ENCODE measurements at places on chromosomes 12 and 14.

DNA sequence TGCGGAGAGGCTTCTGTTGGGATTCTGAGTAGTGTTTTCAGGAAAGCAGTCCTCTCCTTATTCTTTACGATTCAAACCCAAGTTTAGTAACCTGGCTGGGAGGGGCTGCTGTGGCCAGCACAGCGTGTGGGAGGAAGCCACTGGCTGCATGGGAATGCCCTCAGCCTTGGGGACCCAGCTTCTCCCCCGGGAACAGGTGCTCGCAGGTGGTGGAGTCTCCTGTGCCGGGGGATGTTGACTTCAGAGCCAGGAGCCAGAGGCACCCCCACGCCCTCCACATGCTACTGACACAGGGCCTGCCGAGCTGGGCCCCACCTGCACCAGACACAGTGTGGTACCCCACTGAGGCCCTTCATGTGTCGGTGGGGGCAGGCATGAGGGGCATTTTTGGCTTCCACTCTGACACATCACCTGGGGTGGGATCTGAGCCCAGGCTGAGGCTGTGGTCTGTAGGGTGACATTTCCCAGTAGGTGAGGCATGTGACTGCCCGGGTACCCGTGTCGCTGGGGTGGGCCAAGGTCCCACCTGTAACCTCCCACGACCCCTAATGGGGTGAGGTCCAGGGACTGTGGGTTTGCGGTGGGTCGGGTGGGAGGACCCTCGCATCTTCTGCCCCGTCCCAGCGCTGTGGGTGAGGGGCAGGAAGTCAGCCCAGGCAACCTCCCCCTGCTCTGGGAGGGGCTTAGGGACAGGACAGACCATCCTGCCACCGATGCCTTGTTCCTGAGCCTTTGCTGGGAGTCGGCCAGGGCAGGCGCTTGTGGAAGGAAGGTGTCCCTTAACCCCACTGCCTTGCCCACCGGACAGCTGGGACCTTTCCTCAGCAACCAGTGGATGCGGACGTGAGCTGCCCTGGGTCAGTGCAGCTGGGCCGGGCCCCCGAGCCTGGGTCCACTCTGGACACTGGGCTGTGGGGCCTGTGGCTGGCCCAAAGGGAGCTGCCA lies 26.5 kb downstream of the MTA1 start:
- no peak for ATAC-seq

- ATAC-seq = no peak
Observed at GRCh38 chr14:71410578-71411284, 503.5 kb downstream of the PCNX1 start.

DNA sequence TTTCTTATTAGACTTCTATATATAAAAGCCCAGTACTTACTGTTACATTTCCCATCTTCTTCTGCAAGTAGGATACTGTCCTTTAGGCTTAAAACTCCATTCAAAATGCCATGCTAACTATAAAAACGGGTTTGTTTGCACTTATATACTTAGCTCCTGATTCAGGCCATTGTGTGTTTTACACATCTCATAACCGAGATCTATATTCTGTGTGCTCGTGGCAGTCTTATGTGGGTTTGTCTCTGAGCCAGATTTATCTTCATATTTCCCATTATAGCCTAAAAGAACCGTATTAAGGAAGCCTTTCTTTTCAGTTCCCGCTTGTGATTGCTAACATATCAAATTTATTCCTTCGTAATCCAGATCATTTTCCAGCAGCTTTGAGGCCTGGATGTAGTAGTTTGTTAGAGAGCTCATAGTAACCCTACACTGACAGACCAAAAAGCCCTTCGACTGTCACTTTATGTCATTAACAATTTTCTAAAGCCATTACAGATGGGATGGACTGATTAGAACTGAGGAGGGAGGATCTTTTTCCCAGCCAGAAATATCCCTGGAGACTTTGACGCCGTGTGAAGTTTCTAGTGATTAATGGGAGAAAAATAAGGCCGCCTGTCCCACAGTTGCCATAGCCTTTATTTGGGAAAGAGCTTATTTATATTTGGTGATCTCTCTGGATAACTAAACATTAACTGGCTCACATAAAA lies 508.5 kb downstream of the FOXG1 start:
- ATAC-seq = peak; percentile 84

DNA sequence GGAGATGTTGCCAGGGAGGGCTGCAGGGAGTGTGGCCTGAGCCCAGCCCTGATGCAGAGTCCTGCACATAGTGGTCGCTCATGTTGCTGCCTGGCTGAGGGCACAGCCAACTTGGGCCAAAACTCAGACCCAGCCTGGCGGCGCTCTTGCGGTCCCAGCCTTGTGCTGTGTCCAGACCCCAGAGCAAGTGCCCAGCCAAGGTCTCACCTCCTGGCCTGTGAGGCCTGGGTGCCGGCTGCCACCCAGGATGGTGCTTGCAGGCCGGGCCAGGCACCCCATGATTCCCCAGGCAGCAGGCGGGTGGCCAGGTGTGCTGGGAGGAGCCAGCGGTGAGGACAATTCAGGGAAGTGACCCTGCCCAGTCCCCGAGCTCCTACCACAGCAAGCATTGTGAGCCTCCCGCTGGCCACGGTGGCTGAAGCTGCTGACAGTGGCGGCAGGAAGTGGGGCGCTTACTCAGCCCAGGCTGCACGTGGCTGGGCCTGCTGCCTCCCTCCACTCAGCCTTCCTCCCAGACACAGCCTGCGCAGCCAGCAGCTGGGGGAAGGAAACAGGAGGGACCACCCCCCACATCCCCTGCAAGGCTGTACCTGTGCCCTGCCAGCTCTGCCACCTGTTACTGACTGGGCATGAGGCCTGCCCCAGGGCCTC lies 17.7 kb upstream of the PGF start:
- peak; percentile 30 for ATAC-seq

DNA sequence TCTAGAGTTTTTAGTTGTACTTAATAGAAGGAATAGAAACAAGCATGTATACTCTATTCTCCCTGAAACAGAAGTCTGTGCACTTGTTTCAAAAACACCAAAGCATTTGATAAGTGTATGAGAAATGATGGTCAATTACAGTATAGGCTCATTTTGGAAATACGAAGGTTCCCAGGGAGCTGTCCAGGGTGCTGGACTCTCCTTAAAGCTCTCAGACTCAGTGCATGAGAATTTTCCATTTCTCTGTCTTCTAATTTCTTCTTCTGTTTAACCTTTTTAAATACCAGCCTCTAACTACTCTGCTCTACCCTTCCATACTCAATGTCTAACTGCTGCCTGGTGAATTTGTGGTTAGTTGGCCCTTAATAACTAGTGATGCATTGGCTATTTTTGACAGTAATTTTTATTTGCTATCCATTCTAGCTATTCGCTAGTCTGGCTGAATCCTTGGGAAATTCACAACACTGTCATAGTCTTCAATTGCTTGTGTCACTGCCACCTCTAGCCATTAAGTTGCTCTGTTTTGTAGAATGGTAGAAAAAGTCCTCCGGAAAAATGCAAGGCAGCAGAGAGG lies 229.2 kb downstream of the NRXN3 start:
- no peak for ATAC-seq

GRCh38 chr12:87818441-87818840 lies 210.8 kb downstream of the C12orf50 start:
- no peak for ATAC-seq

- ATAC-seq = no peak
Observed at GRCh38 chr14:34619471-34619870, 10.5 kb downstream of the SNX6 start.

GRCh38 chr14:61430066-61430757 lies 108.8 kb downstream of the PRKCH start:
- ATAC-seq = no peak

DNA sequence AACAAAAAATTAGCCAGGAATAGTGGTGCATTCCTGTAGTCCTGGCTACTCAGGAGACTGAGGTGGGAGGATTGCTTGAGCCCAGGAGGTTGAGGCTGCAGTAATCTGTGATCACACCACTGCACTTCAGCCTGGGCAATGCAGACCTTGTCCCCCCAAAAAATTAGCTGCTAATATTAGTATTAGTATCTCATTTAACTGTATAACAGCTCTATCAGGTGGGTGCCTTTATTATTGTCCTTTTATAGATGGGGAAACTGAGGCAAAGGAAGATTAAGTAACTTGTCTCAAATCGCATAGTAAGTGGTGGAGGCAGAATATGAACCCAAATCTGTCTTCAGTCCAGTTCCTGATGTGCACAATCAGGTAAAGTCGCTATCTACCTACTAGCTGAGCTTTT lies 142.3 kb upstream of the CRY1 start:
- no peak for ATAC-seq

- ATAC-seq = no peak
Observed at GRCh38 chr12:89390802-89391673, 38.7 kb upstream of the DUSP6 start.

DNA sequence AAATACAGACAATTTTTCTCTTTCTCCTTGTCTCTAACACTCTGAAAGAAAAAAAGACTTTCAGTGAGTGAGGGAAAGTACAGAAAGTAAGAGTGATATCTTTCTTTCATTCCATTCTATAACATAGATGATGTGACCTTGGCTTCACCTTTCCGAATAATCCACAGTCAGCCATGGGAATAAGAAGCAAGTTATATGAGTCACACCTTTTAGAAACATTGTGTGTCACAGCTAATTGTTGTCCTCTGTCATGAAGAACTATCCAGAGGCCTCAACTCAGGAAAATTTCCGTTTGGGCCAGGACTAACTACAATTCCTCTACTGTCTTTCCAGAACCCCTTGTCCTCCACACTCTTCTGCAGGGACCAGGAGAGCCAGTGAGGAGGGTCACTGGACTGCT lies 209.7 kb upstream of the FAR2 start:
- no peak for ATAC-seq

GRCh38 chr12:94100211-94100627 lies 48.2 kb upstream of the PLXNC1 start:
- peak; percentile 3 for ATAC-seq

- ATAC-seq = no peak
Observed at GRCh38 chr14:102241147-102241546, 63.8 kb downstream of the MOK start.

DNA sequence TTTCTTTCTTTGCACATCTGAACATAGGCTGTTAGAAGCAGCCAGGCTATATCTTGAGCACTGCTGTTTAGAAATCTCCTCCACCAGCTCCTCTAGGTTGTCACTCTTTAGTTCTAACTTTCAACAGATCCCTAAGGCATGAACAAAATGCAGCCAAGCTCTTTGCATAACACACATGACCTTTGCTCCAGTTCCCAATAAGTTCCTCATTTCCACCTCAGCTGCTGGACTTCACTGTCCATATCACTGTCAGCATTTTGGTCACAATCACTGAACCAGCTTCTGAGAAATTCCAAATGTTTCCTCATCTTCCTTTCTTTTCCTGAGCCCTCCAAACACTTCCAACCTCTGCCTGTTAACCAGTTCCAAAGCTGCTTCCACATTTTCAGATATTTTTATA lies 27.6 kb upstream of the C14orf132 start:
- ATAC-seq = no peak

- ATAC-seq = peak; percentile 12
Observed at GRCh38 chr12:57158665-57159064, 11.2 kb upstream of the LRP1-AS start.

- ATAC-seq = no peak
Observed at GRCh38 chr12:26119391-26119989, 5.3 kb downstream of the BHLHE41 start.

GRCh38 chr14:92568621-92569479 lies 55.3 kb downstream of the RIN3 start:
- no peak for ATAC-seq

DNA sequence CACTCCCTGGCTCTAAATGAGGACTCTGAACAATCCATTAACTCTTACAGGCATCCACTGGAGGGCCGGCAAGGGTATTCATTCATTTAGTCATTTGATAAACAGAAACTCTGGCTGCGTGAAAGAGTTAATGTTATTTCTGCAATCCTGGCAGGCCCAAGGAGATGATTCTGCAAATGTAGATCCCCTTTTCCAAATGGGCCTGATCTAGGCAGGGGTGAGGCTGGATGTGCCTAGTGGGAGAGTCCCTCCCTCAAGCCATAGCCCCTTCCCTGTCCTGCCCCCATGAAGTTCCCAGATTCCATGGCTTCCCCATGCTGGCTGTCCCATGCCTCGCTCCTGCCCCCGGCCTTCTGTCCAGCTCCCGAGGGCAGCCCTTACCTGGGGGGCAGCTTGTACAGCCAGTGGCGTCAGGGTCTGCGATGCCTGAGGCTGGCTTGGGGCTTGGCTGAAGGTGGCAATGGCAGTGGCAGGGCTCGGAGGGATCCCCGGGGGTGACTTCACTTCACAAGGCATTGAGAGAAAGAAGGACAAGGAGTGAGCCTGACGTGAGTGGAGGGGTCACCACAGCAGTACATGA lies 18.4 kb downstream of the POU6F1 start:
- ATAC-seq = no peak

GRCh38 chr12:127223731-127224130 lies 1043.2 kb upstream of the TMEM132C start:
- no peak for ATAC-seq

- ATAC-seq = peak; percentile 47
Observed at GRCh38 chr14:32728976-32729375, 209.7 kb upstream of the NPAS3 start.

DNA sequence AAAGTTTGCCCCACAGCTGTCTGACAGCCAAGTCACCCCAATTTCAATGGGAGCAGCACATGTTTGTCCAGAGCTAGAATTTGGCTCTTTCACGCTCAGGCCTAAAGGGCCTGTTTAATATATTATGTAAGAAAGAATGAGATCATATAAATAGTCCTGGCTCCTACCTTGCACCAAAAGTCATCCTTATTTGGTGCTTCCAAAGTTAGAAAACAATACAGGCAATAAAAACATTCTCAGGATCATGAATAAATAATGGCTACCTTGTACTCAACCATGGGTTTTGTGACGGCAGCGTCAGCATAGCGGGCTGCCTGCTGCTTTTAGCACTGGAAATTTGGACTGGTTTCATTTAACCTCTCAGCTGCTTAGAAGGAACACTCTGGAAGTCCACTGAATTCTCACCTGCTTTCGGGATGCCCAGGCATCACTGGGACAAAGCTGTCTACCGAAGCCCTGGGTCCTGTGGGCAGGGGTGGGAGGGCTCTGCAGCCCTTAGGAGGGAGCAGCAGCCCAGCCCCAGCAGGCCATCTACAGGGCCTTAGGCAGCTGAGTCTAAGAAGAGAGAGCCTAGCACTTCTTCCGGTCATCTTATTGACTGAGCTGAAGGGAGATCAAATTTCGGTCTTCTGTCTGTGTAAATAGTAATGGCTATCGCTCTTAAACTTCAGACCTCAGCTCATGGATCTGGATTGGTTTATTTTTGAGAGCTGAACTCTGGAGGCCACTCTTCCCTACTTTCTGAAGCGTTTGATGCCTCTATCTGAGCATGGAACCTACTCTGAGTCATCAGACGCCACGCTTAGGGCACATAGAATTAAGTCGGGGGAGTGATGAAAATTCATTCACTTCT lies 106.5 kb downstream of the SAMD4A start:
- peak; percentile 1 for ATAC-seq

GRCh38 chr12:12441429-12441807 lies 84.5 kb downstream of the BORCS5 start:
- ATAC-seq = no peak

Data from motor neuron (in vitro differentiated cells).